Osteoblast (primary cell): ENCODE measurements at places on chromosomes 4 and X. TPM values are rescaled to one million over a fixed set of nuclear protein-coding genes. Genes with fewer than 3 reads are reported as not detected.

DNA sequence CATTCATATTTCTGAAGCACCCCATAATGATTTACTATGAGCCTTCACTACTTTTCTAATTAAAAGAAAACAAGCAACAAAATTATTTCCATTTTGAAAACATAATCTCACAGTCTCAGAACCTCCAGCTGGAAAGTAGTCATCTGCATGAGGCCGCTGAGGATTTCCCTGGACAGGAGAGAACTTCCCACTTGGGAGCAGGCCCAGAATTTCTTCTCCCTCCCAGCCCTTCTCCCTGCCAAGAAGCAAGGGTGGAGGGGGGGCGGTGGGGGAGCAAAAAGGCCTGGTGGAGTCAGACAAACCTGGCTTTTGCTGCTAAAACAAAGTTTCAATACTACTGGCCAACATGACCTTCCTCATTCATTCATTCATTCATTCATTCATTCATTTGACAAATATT lies 167.3 kb downstream of the PJA1 start:
- peaks cover 40% of the 10 kb centered on the region for H3K27me3 ChIP-seq
- H3K36me3 ChIP-seq, result no peaks in the 10 kb centered on the region
- peaks cover 12% of the 10 kb centered on the region for H3K4me1 ChIP-seq
- peak overlapping the region; percentile 47 for H3K27ac ChIP-seq
- DNase-seq, result no peak
- H3K4me3 ChIP-seq, result no peak overlapping the region

The BMX gene
- total RNA-seq, result not detected in 2 replicates

The PCDH19 gene
- 0.36 and 0.59 TPM in 2 replicates for total RNA-seq

- DNase-seq, result no peak
- H3K4me1 ChIP-seq, result no peaks in the 10 kb centered on the region
- H3K36me3 ChIP-seq, result no peaks in the 10 kb centered on the region
- no peak overlapping the region for H3K27ac ChIP-seq
- H3K4me3 ChIP-seq, result no peak overlapping the region
- no peaks in the 10 kb centered on the region for H3K27me3 ChIP-seq
These were observed 203.7 kb upstream of the SLITRK2 start for GRCh38 chrX:145613894-145614293.

The HEPH gene
- 63.0 and 64.5 TPM in 2 replicates for total RNA-seq

DNA sequence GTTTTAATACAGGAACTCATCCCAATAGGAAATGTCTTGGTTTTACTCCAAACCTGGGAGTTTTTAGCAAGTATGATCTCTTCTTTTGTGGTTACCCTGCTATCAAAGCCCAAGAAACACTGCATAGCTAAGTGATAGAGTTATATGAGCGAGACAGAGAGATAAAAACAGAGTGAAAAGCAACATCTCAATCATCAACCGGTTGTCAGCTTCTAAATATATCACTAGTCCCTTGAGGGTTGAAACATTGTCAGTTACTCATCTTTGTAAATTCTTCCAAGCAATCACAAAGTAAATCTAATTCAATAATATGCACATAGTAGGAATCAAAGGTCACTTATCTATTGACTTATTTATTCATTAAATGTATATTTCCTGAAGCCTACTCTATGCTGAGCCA lies 483.9 kb downstream of the IDS start:
- H3K27me3 ChIP-seq, result no peaks in the 10 kb centered on the region
- H3K4me1 ChIP-seq, result no peaks in the 10 kb centered on the region
- H3K36me3 ChIP-seq, result no peaks in the 10 kb centered on the region
- H3K27ac ChIP-seq, result no peak overlapping the region
- H3K4me3 ChIP-seq, result no peak overlapping the region

GRCh38 chrX:113833096-113834055 lies 750.5 kb upstream of the HTR2C start:
- no peak overlapping the region for H3K27ac ChIP-seq
- no peaks in the 10 kb centered on the region for H3K36me3 ChIP-seq
- peaks cover 6% of the 10 kb centered on the region for H3K27me3 ChIP-seq
- H3K4me3 ChIP-seq, result no peak overlapping the region
- H3K4me1 ChIP-seq, result no peaks in the 10 kb centered on the region

GRCh38 chr4:151199319-151200190 lies 77.4 kb upstream of the PRSS48 start:
- H3K4me3 ChIP-seq, result no peak overlapping the region
- peaks cover 35% of the 10 kb centered on the region for H3K4me1 ChIP-seq
- no peak for DNase-seq
- no peaks in the 10 kb centered on the region for H3K27me3 ChIP-seq

- peaks cover 8% of the 10 kb centered on the region for H3K4me1 ChIP-seq
- H3K27ac ChIP-seq, result no peak overlapping the region
- no peak overlapping the region for H3K4me3 ChIP-seq
- H3K36me3 ChIP-seq, result no peaks in the 10 kb centered on the region
These were observed 110.0 kb downstream of the PSAPL1 start for GRCh38 chr4:7324651-7325121.

GRCh38 chr4:87100168-87100567 lies 120.2 kb downstream of the KLHL8 start:
- no peak for DNase-seq
- no peaks in the 10 kb centered on the region for H3K36me3 ChIP-seq
- H3K27me3 ChIP-seq, result no peaks in the 10 kb centered on the region
- peaks cover 21% of the 10 kb centered on the region for H3K4me1 ChIP-seq

DNA sequence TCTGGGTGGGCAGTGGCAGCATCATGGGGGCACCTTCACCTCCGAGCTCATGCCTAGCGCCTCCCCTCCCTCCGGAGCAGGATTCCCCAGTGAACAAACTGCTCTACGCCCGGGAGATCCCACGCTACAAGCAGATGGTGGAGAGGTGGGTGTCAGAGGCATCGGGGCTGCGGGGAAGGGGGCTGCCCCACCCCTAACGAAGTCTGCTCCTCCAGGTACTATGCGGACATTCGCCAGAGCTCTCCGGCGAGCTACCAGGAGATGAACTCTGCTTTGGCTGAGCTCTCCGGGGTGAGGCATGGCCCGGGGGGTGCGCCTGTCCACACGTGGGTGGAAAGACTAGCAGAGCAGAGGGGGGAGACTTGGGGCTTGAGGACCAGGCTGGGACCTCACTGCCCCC lies 2.7 kb upstream of the SRPK3 start:
- DNase-seq, result peak; percentile 93
- no peaks in the 10 kb centered on the region for H3K36me3 ChIP-seq
- no peak overlapping the region for H3K4me3 ChIP-seq
- H3K27me3 ChIP-seq, result no peaks in the 10 kb centered on the region

DNA sequence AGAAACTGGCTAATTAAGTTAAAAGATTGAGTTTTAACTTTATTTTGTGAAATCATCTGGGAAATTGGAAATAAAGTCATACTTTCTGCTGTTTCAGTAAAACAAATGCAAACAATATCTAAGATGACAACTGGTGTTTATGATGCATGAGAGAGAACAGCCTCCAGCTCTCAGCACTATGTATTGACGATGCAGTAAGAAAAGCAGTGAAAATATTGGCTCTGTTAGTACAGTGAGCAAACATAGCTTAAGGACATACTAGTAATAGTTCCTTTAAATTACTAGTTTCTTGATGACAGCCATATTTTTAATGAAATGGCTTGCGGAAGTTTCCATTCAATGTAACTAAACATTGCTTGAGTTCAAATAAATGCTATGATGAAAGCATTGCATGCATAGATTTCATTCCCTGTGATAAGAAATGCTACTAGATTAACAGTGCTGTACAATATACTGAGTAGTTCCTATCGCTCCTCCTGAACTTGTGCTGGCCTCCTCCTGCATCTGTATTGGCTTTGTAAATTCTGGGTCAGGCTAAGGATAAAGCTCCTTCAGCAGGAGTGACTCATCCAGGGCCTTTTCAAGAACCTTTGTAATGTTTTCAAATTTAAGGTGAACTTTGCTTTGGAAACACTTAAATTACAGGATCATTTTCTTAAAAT lies 11.6 kb downstream of the ARHGAP24 start:
- H3K27me3 ChIP-seq, result no peaks in the 10 kb centered on the region
- H3K36me3 ChIP-seq, result no peaks in the 10 kb centered on the region
- H3K4me1 ChIP-seq, result peaks cover 4% of the 10 kb centered on the region
- H3K27ac ChIP-seq, result no peak overlapping the region
- H3K4me3 ChIP-seq, result no peak overlapping the region

GRCh38 chr4:5203993-5204310 lies 152.7 kb downstream of the STK32B start:
- H3K4me3 ChIP-seq, result no peak overlapping the region
- H3K27me3 ChIP-seq, result no peaks in the 10 kb centered on the region
- no peak for DNase-seq

The COX7B2 gene
- not detected in 2 replicates for total RNA-seq

The ARX gene
- total RNA-seq, result not detected in 2 replicates

DNA sequence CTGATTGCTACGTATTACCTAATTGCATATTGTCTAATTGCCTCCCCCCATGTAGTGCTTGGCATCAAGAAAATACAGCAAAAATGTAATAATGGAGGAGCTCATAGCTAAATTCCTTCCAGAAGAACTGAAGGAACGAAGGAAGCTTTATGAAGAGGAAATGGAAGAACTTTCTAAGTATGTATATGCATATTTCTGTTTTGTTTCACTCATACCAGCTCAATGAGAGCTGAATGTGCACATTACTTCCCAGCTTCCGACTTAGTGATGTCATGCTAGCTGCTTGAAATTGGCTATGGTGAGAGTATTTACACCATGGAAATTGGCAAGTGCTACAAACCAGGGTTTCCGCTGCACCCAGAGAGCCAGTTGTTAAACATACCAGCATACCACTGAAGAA lies 34.7 kb downstream of the LONRF3 start:
- H3K27me3 ChIP-seq, result peaks cover 2% of the 10 kb centered on the region
- no peak overlapping the region for H3K27ac ChIP-seq
- H3K4me1 ChIP-seq, result no peaks in the 10 kb centered on the region
- peak; percentile 73 for DNase-seq
- no peak overlapping the region for H3K4me3 ChIP-seq

The GAGE13 gene
- total RNA-seq, result not detected in 2 replicates

DNA sequence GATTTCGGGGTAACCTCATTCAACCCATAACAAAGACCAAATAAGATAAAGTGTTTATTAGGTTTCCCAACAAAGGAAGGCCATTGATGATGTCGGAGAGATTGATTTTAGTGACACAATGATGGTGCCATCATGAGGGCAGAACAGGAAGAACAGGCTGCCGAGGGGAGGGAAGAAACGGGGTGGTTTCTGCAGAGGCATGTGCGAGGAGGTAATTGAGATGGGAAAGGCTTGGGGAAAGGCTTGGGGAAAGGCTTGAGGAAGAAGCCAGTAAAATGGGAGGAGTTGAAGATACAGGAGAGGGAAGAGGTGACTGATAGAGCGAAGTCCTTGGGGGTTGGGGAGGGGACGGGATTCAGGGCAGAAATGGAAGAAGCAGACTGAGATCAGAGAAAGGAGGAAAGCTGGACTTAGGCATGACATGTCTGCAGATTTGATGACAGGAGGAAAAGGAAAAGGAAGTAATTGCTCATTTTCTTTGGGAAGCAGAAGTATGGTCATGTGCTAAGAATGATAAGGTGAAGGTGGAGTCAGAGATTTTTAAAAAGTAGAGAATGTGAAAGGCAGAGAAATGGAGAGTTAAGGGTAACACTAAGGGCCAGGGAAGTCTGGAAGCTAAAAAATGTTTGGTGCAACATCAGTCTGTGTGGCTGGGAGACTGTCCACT lies 6.0 kb downstream of the HPSE start:
- H3K27ac ChIP-seq, result no peak overlapping the region
- no peaks in the 10 kb centered on the region for H3K4me1 ChIP-seq
- no peak overlapping the region for H3K4me3 ChIP-seq
- no peak for DNase-seq
- peaks cover 15% of the 10 kb centered on the region for H3K27me3 ChIP-seq

The CXXC4 gene
- not detected in 2 replicates for total RNA-seq

The MID1 gene
- total RNA-seq, result 26.5 and 26.8 TPM in 2 replicates

DNA sequence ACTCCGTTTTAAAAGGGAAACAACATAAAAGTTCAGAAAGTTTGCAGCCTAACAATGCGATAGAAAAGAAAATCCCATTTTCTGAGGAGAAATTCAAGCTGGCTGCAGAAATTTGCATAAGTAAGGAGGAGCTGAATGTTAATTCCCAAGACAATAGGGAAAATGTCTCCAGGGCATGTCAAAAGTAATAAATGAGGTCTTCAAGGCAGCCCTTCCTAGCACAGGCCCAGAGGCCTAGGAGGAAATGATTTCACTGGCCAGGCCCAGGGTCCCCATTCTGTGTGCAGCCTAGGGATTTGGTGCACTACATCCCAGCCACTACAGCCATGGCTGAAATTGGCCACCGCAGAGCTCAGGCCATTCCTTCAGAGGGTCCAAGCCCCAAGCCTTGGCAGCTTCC lies 59.3 kb downstream of the TKTL2 start:
- no peaks in the 10 kb centered on the region for H3K4me1 ChIP-seq
- no peak overlapping the region for H3K27ac ChIP-seq
- no peak for DNase-seq
- H3K36me3 ChIP-seq, result no peaks in the 10 kb centered on the region

The GAGE2A gene
- not detected in 2 replicates for total RNA-seq

The GAGE12H gene
- total RNA-seq, result not detected in 2 replicates

GRCh38 chr4:55979562-55979961 lies 30.8 kb downstream of the CEP135 start:
- no peaks in the 10 kb centered on the region for H3K27me3 ChIP-seq
- H3K4me3 ChIP-seq, result no peak overlapping the region
- no peak overlapping the region for H3K27ac ChIP-seq
- no peaks in the 10 kb centered on the region for H3K4me1 ChIP-seq
- peaks cover 5% of the 10 kb centered on the region for H3K36me3 ChIP-seq

DNA sequence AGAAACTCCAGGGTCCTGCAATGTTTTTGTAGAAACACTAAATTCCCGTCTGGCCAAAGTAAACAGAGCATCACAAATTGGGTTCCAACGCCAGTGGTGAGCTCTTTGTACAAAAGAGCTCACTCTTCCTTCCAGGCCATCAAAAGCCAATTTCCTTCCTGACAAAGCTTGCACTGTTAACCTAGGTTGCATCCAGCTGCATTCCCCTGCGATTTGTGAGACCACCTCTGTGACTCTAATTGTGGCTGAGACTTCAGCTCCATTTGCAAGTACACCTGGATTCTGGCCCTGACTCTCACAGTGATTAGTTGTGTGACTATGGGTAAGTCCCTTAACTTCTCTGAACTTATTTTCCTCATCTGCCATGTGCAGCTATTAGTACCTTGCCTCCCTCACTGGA lies 212.5 kb upstream of the CXorf66 start:
- H3K27ac ChIP-seq, result no peak overlapping the region
- no peaks in the 10 kb centered on the region for H3K27me3 ChIP-seq
- H3K4me3 ChIP-seq, result no peak overlapping the region
- DNase-seq, result no peak
- no peaks in the 10 kb centered on the region for H3K36me3 ChIP-seq

DNA sequence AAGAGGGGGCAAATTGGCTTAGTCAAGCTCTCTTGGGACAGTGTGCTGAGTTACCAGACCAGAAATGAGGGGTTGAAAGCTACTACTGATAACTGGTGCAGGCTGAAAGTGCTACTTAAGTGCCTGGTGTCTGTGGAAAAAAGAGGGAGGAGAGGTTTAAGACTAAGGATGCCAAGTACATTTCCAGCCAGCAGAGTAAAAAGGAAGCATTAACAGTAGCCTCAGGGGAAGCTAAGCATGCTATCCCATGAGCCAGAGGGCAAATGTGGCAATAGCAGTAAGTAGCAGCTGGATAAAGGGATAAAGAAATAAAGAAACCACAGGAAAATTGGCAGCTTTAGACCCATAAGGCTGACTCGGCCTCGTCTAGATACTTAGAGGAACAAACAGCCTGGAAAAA lies 196.3 kb upstream of the MAB21L2 start:
- H3K36me3 ChIP-seq, result no peaks in the 10 kb centered on the region
- peak overlapping the region; percentile 41 for H3K27ac ChIP-seq
- peak; percentile 84 for DNase-seq
- H3K4me1 ChIP-seq, result peaks cover 27% of the 10 kb centered on the region
- no peaks in the 10 kb centered on the region for H3K27me3 ChIP-seq

- DNase-seq, result no peak
- H3K4me3 ChIP-seq, result no peak overlapping the region
- H3K27ac ChIP-seq, result no peak overlapping the region
- H3K27me3 ChIP-seq, result no peaks in the 10 kb centered on the region
These were observed 82.0 kb downstream of the WWC2 start for GRCh38 chr4:183181081-183181480.
